ENCODE measurements at places on chromosomes 3 and 15. TPM values are rescaled to one million over a fixed set of nuclear protein-coding genes. Genes with fewer than 3 reads are reported as not detected.

The IL17RC gene
- 90.3 TPM for total RNA-seq

The LACTB gene
- total RNA-seq = 19.8 TPM

The AMT gene
- 8.3 TPM for total RNA-seq

The TMOD3 gene
- 26.7 TPM for total RNA-seq

The REC114 gene
- not detected for total RNA-seq

The CEP19 gene
- 3.3 TPM for total RNA-seq

The PDE8A gene
- 129 TPM for total RNA-seq

The ATG3 gene
- total RNA-seq = 79.3 TPM

The ARNT2 gene
- total RNA-seq = 0.16 TPM

The SLC22A14 gene
- not detected for total RNA-seq

The NR2C2 gene
- 44.6 TPM for total RNA-seq

The LDHAL6B gene
- total RNA-seq = not detected

The MESP2 gene
- 0.34 TPM for total RNA-seq

The TAGLN3 gene
- not detected for total RNA-seq

The MORC1 gene
- total RNA-seq = not detected

The WNT5A gene
- 5.3 TPM for total RNA-seq

The HIGD2B gene
- total RNA-seq = not detected

The PRR20G gene
- total RNA-seq = not detected

The SH3GL3 gene
- total RNA-seq = not detected

The GHSR gene
- total RNA-seq = not detected

The ATP10A gene
- total RNA-seq = 31.8 TPM

The GOLGA8Q gene
- total RNA-seq = 5.1 TPM

The EFHB gene
- total RNA-seq = 1.7 TPM

The C2CD4A gene
- total RNA-seq = not detected

The SQOR gene
- total RNA-seq = 97.2 TPM

The ONECUT1 gene
- not detected for total RNA-seq
